NCI-H1436 treated with DMSO at 0.1 percent for 48 hours (cell line): ENCODE measurements at places on chromosomes 2 and 18.

GRCh38 chr2:128467321-128467969 lies 148.8 kb upstream of the HS6ST1 start:
- DNase-seq, result no peak

- no peak for DNase-seq
These were observed 716 bp upstream of the SLC39A10 start for GRCh38 chr2:195656161-195656858.

GRCh38 chr2:62505109-62505749 lies 766 bp downstream of the TMEM17 start:
- no peak for DNase-seq

GRCh38 chr2:45814951-45815621 lies 163.6 kb downstream of the PRKCE start:
- DNase-seq, result no peak

DNA sequence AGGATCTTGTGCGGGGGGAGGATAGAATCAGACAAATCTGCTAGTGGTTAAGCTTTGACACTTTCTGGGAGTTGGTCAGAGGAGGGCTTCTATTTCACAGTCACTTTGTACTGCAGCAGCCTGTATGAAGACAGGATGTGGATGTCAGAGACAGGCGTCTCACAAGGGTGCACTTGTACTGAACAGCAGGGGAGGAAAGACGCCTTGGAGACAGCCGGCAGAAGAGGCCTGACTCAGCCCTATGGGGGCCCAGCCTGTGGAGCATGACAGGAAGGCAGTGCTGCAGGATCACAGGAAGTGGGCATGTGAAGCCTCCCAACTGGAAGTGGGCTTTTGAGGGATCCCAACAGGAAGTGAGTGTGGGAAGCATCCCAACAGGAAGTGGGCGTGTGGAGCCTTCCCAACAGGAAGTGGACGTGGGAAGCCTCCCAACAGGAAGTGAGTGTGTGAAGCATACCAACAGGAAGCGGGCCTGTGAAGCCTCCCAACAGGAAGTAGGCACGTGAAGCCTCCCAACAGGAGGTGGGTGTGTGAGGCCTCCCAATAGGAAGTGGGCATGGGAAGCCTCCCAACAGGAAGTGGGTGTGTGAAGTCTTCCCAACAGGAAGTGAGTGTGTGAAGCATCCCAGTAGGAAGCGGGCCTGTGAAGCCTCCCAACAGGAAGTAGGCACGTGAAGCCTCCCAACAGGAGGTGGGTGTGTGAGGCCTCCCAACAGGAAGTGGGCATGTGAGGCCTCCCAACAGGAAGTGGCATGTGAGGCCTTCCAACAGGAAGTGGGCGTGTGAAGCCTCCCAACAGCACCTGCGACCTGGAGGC lies 212.3 kb downstream of the SNTG2 start:
- no peak for DNase-seq

- peak; percentile 58 for DNase-seq
These were observed 171.0 kb upstream of the SIX3 start for GRCh38 chr2:44770221-44771195.

DNA sequence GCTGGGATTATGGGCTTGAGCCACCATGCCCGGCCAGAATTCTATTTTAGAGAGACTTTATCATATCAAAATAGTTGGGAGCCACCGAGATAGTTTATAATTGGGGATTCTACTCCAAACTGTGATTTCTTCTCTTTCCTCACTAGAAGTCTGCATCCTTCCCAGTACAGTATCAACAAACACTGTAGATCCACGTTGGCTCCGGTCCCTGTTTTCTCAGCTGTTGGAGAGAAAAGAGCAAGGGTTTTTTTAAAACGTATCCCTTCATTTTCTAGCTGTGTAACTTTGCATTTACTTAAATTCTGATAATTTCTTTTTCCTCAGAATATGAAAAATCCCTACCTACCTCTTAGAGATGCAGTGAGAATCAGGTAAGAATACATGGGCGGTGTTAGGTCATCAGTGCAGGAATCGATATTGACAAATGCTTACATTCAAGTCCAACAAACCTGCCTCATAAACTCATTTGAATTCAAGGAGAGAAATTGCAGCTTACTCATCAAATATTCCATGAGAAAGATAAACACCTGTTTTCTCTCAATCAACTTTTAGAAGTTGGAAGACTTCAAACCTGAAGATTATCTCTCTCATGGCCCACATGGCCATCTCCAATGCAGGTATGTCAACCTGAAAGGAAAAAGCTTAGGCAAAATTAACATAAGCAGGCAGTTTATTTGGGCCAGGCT lies 17.7 kb upstream of the PDCL3 start:
- no peak for DNase-seq

GRCh38 chr2:31296641-31297287 lies 62.8 kb downstream of the EHD3 start:
- DNase-seq, result no peak

- DNase-seq, result no peak
These were observed 67.8 kb downstream of the STK39 start for GRCh38 chr2:168179592-168179991.

DNA sequence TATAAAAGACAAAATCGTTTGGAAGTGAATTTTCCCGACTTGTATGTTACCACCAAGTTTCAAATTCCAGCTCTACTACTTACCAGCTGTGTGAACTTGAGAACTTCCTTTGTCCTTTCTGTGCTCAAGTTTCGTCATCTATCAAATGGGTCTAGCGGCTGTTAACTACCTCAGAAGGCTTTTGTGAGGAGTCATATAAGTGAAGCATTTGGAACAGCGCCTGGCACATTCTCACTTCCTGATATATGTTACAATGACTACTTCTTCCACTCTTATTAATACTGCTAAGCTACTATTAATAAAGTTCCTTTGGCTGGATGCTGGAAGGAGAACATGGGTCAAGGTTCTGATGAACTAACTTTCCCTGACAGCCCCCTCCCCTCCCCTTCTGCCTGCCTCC lies 104.5 kb downstream of the MEIS1 start:
- DNase-seq, result no peak

DNA sequence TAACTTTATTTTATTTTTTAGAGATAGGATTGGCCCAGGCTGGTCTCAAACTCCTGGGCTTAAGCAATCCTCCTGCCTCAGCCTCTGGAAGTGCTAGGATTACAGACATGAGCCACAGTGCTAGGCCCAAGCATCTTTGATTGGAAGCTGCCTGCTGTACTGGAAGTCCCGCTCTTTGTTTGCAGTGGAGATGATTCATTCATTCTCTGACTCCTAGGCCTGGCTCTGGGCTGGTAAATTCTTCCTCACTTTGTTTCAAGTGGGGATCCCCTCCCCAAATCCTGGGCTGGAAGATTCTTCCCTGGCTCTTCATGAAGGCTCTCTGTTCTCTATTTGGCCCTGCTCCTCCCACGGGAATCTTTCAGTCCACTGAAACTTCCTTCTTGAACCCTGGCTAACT lies 81.9 kb downstream of the NEURL3 start:
- no peak for DNase-seq

DNA sequence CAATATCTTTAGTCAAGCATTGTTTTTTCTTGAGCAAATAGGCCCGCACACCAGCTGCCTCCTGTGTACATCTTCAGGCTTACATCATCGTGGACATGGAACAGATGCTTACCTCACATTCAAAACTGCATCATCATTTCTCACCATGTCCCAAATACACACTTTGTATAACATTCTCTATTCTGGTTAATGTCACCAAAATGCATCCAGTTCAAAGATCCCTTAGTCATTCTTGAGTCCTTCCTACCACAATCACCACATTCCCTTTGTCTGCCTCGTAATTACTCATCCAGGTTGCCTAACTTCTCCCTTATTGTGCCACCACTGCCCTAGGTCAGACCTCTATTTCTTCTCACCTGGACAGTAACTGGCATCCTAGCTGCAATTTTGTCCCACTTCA lies 373.7 kb upstream of the GALNT5 start:
- no peak for DNase-seq

- no peak for DNase-seq
These were observed 169.3 kb downstream of the SETBP1 start for GRCh38 chr18:44850001-44850400.

GRCh38 chr2:171822525-171823322 lies 71.3 kb downstream of the SLC25A12 start:
- no peak for DNase-seq

DNA sequence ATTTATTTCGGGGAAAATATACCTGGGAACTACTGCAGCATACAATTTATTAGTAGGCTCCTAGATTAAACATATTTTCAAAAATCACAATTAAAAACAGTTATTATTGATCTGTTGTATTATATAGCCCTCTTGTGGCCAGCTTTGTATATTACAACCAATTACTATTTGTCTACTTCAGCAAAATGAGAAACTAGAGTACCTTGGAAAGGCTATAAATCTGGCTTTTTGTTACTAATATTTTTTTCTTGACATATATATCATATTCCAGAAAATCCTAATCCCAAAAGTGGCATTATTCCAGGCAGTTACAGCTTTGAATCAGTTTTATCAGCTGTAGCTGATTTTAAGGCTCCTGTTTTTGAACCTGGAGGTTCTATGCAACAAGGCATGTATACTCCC lies 101.2 kb downstream of the UBR3 start:
- no peak for DNase-seq

GRCh38 chr2:20089715-20090464 lies 38.5 kb upstream of the LAPTM4A start:
- no peak for DNase-seq

DNA sequence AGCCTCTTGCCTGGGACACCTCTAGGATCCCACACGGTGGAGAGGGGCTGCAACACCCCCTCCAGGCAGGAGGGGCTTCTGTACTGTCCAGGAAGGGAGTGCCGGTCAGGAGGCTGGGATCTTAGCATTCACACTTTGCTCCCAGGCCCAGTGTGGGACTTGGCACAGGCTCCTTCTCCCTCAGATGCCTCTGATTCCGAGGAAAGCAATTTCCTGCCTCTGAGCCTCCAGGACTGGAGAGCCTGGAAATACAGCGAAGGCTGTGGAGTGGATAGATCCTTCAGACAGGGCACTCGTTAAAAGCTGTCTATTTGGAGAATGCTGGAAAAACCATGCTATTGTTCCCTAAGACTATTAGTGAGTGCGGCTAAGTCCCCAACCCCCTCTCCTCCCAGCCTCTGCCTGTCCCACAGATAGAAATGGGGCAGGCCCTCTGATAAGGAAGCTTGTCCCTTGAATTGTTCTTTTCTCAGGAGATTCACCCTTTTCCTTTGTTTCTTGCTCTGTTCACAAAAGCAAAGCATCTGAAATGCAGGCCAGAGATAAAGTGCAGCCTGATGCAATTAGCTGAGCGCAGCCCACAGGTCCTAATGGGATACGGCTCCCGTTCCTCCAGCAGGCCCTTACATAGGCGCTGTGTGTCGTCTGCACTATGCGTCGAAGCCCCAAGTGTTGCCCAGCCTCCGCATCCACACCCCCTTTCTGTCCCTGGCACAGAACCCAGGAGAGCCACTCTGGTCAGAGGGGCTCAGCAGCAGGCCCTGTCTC lies 252.2 kb downstream of the KLHL29 start:
- DNase-seq, result no peak

DNA sequence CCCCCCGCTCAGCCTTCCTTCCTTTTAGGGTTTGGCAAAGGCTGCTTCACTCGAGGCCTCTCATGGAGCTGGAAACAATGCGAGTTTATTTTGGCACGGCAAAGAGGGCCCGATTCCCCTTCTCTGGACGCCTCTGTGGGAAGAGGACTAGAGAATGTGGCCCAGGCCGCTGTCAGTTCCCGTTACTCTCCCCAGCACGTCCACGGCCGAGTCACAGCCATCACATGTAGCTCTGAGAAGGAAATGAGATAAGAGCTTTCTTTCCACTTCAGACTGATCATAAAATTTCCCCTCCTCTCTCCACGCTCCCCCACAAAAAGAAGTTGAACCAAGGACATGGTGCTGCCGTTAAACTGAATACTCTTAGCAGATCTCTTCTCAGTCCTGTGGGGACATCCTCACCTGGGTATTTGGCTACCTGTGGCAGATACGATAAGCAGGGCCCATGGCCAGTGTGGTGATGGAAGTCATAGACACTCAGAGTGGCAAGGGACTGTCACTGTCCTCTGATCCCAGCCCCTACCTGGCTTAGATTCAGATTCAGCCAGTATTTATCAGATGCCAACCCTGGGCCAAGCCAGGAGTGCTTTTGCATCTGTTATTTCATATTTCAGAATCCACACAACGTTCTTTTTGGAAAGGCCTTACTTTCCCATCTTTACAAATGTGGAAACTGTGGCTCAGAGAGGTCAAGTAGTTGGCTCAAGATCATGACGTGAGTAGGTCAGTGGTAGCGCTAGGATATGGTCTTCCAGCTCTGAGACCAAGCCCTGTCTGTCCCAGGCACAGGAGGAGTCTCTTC lies 101.2 kb downstream of the MCFD2 start:
- no peak for DNase-seq
